Nucleus accumbens (tissue), 56 donors: ENCODE measurements at places on chromosomes 13 and 19.

- DNase-seq: no peak
Observed at GRCh38 chr19:28171983-28172382, 1041.0 kb downstream of the UQCRFS1 start.

DNA sequence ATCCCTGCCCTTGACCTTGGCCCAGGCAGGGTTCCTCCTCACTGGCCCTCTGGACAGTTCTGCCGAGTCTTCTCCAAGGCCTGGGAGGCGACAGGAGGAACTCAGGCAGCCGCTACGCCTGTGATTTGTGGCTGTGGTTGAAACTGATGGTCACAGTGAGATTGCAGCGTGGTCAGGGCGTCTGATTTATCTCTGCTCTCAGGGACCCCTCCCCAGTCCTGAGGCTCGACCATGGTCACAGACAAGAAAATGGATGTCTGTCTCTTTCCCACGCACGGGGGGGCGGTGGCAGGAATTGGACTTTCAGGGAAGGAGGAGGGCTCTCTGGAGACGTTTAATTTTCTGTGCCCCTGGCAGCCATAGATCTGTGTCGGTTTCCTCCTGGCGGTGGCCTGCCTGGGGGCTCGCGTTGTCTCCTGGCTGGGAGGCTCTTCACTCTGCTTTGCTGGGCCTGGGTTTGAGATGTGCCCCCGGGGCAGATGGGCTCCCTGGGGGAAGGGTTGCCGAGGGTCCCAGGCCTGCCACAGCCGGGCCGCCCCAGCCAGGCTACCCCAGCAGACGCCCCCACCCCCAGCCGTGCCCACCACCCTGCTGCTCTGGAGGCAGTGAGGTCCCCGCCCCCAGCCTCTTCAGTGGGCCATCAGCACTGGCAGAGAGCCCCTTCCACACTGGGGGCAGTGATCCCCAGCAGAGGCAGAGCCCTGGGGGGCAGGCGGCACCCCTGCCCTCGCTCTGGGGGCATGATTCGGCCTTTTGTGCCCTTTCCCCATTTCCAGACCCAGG lies 167.4 kb downstream of the KDM4B start:
- no peak for DNase-seq

- peak; percentile 36 for DNase-seq
Observed at GRCh38 chr19:49987159-49987698, 26.3 kb upstream of the SIGLEC11 start.

DNA sequence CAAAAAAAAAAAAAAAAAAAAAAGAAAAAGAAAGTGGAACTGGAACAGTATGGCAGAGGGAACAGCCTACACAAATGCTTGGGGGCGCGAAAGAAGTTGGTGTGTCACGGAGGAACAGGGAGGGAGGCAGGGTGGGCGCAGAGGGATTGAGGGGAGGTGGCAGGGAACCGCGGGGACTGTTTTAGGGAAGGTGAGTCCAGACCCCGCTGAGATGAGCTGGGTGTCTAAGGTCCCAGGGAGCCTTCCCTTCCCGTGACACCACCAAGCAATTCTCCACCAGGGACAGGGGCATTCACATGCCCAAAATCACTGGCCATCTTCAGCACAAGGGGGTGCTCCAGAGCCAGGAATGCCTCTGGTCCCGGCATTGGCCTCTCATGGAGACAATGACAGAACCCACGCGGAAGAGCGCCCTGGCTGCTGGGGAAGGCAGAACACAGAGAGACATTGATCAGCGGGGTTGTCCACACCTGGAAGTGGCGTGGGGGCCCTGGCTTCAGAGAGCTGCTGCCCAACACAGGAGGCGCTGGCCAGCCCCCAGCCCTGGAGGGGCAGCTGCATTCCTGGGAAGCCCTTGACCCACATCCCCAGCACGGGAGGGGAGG lies 6.9 kb downstream of the PEAK3 start:
- DNase-seq: peak; percentile 60

- DNase-seq: no peak
Observed at GRCh38 chr13:83780227-83780626, 102.0 kb downstream of the SLITRK1 start.

- DNase-seq: no peak
Observed at GRCh38 chr19:41457241-41457640, 14.3 kb downstream of the ERICH4 start.

GRCh38 chr19:45323671-45324081 lies 1.0 kb upstream of the CKM start:
- no peak for DNase-seq

- DNase-seq: no peak
Observed at GRCh38 chr13:73401769-73402168, 343.0 kb downstream of the KLF5 start.

- DNase-seq: no peak
Observed at GRCh38 chr13:31320946-31321345, 121.2 kb downstream of the B3GLCT start.

DNA sequence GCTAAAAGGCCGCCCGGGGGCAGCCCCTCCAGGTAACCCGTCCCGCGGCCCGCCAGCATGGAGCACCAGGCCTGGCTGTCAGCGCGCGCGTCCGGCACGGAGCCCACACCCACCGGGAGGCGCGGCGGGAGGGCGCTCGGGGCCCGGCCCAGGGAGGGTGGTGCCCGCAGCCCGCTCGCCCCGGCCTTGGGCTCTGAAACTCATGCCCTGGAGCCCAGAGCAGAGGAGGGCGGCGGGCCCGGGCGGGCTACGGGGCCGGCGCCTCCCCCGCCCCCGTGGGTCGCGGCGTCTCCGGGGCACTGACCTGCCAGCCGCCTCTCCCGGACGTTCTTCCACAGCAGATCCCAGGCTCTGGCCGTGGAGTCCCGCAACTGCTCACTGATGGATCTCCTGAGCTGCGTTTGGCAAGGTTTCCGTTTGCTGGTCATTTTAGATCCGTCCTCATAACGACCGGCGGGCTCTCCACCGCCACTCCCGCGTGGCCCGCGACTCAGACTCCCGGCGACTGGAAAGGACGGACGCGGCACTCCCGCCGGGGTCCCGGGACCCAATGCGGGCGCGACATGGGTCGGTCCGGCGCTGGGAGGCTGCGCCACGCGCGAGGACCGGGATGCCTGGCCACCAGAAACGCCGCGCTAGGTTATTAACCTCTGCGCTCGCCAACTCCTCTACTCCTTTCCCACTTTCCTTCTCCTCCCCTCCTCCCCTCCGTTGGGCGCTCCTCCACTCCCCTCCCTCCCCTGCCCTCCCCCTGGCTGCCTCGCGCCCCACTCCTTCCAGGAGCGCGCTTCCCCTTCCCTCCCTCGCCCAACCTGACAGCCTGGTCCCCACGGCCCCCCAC lies 64.7 kb upstream of the STARD13 start:
- DNase-seq: no peak

DNA sequence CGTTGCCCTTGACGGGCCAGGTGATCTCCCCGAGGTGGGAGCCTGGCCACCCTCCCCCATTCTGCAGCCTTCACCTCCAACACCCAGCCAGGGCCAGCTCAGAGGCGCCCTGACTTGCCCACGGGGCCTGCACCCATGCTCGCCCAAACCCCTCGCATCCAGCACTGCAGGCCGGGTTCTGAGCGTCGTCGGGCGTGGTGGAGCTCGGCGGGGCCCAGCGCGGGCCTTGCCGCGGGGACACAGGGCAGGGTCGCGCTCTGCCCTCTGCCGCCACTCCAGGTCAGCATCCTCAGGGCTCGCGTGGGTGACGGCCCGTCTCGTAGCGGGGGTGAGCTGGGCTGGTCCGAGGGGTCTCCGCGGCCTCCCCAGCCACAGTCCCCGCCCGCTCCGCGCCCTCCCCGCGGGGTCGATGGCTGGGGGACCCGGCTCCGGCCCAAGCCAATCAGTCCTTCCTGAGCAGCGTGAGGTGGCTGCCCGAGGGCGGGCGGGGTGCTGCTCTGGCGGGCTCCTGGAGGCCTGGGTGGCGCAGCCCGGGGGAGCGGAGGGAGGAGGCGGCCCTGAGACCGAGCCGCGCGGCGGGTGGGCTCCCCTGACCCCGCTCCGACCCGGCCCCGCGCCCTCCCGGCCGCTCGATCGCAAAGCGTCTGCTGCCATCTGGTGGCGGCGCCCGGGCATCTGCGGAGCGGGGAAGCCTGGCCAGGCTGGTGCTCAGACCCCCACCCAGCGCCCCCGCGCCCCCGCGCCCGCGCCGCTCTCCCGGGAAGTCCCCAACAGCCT lies 61.4 kb downstream of the CCNE1 start:
- DNase-seq: no peak

DNA sequence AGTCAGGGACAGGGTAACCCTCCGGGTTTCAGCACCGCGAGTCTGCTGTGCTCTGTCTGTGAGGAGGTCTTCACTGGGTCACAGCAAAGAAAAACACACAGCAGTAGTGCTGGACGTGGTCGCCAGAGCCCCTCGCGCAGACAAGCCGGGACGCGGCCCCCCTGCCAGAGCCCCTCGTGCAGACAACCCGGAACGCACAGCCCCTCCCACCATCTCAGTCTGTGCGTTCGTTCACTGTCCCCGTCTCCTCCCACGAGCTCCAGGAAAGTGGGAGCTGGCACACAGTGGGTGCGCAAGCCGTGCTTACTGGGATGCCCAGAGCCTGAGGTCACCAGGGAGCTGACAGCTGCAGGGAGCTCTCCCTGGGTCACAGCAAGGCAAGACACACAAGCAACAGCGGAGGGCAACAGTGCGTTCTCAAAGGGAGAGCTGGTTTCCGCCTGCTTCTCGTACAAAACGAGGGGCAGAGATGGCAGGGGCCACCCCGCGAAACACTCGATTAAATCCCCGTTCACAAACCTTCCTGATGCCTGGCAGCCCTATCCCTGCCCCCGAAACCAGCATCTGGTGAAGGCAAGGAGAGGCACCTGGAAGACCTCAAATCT lies 3.2 kb upstream of the PLPP2 start:
- DNase-seq: no peak

DNA sequence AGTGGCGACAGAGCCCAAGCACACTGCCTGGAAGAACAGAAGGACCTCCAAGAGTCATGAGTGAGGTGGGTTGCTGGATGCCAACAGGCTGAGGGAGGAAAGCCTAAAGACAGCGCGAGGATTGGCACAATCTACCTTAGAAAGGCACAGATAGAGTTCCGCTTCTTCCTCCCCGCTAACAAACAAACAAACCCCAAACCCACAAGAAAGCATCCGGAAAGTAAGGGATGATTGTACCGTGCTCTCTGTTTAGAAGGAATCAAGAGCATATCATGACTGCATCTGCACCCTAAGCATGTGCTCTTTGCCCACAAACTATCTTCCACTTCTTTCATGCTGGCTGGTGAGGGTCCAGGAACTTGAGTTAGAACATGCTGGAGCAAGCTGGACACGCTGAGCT lies 233.0 kb upstream of the KLF12 start:
- DNase-seq: no peak

GRCh38 chr13:101512650-101513049 lies 60.2 kb downstream of the ITGBL1 start:
- no peak for DNase-seq

DNA sequence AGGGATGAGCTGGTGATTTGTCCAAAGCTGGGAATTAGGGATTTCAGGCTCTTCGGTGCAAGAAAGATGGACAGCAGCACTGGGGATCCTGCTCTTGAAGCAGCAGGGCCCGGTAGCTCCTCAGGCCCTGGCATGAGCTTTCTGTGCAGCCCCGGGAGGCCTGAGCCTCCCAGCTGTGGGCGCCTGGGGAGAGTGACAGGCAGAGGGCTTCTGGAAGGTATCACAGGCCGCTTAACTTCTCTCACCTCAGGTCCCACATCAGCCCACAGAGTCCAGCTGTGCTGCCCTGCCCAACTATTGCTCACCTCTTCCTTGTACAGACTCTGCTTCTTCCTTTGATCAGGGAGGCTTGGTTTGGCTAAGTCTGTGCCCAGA lies 14.6 kb upstream of the ZNF536 start:
- DNase-seq: no peak

GRCh38 chr13:36006347-36006746 lies 124.8 kb downstream of the DCLK1 start:
- DNase-seq: no peak
